Melanocyte of skin (primary cell): ENCODE measurements at places on chromosomes 16 and 17. TPM values are rescaled to one million over a fixed set of nuclear protein-coding genes. Genes with fewer than 3 reads are reported as not detected.

Gene KRTAP4-9
- not detected in 2 replicates for total RNA-seq

Gene STX1B
- total RNA-seq, result 0.67 and 0.77 TPM in 2 replicates

Gene MPP3
- total RNA-seq, result 4.7 and 5.4 TPM in 2 replicates

Gene DHRS7C
- total RNA-seq, result not detected in 2 replicates

Gene SPIRE2
- 5.9 and 10.5 TPM in 2 replicates for total RNA-seq

Gene ALDOC
- 16.2 and 21.1 TPM in 2 replicates for total RNA-seq

Gene TPSD1
- not detected in 2 replicates for total RNA-seq

Gene MT4
- total RNA-seq, result not detected in 2 replicates

Gene SPNS3
- total RNA-seq, result not detected in 2 replicates
